GM10248 (cell line): ENCODE measurements at places on chromosomes 1 and 21.
A peak's percentile ranks its signal among the peaks of the same experiment; 100 is the strongest.

GRCh38 chr1:204417074-204417997, 5.7 kb upstream of the PPP1R15B start:
- no peak for DNase-seq

GRCh38 chr1:217138799-217139466, 415.7 kb upstream of the ESRRG start:
- DNase-seq, result peak; percentile 10

DNA sequence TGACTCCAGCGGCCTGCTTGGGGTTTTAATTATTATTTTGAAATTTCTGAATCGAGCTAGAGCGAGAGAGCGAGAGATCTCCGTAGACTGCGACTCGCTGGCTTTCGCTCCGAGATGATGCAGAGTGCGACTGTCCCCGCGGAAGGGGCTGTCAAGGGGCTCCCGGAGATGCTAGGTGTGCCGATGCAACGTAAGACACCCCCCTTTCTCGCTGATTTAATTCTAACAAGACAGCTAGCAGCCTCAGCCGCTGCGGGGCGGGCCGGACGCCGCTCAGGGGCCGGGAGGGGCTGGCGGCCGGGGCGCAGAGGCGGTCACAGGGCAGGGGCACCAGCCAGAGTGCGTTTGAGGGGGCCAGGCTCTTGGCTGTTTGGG, 339 bp downstream of the LHX4 start:
- DNase-seq, result peak; percentile 54

DNA sequence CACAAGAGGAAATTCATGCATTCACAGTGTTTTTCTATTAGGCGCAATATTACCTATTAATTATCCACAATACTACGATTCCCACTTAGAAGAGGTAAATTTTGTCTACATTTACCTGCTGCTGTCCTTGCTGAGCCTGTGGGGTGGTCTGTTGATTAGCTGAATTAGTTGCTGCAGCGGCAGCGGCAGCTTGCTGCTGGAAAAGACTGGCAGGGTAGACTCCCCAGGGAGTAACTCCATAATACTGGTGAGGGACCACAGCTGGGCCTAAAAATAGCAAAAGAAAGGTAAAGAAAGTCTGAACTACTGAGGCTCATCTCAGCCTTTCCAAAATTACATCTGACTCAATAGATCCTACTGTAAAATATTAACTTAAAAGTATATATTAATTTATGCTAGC, 66.0 kb upstream of the SDC3 start:
- no peak for DNase-seq

DNA sequence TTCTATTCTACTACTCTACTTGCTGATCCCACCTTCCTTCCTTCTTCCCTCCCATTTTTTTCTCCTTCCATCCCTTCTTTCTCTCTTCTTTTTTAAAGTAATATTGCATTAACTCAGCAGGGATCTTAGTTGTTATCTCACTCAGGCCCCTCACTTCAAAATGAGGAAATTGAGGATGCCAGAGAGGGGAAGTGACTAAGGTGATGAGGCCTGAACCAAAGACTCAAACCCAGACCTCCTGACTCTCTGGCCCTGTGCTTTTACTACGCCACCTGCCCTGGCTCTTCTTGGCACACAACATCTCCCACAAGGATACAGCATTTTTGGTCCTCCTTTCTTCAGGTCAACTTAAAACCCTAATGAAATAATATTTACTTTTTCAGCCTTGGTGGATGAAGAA, 151.7 kb upstream of the ZNF648 start:
- no peak for DNase-seq

- DNase-seq, result no peak
Measured at GRCh38 chr1:248739572-248740205, 15.9 kb downstream of the LYPD8 start.

DNA sequence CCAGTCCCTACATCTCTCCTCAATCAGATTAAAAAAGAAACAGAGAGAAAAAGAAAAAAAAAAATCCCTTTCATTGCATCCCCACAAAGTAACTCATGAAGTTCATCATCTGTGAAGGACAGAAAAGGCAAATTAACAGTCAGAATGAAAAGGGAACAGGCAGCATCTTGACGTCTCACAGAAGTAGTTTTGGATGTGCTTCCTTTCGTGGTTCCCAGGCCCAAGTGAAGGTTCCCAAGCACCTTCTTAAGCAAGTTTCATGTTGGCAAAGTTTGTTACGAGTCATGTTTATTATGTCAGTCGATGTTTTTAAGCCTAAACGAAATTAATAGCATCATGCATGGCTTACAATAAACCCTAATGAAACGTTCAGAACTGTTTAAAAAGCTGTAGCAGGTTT, 475.2 kb downstream of the SETD4 start:
- peak; percentile 13 for DNase-seq

DNA sequence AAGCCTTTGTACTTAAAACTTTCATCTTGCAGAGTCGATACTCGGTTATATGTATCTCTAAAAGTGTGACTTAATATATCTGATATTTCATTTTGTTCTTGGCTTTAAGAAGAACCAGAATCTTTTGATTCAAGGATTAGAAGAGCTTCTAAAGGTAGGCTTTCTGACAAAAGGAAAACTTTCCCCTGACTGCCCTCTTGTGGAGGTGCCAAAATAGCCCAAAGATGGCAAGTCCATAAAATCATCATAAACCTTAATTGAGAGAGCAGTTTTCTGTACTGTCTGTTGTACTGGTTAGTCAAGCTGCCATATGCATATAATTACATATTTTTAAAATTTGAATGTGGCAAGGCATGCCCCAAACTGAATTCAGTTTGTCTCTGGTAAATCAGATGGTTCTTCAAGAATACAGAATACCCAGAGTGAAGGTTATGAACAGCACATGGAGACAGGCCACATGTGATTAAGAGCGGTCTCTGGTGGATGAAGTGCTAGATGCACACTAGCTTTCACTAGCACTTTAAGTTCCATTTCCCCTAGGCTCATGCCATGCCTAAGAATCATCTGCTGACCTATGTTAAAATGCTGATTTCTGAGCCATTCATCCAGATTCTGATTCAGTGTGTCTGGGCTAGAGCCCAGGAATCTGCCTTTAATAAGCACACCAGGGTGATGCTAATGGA, 27.7 kb upstream of the ELAVL4 start:
- no peak for DNase-seq

DNA sequence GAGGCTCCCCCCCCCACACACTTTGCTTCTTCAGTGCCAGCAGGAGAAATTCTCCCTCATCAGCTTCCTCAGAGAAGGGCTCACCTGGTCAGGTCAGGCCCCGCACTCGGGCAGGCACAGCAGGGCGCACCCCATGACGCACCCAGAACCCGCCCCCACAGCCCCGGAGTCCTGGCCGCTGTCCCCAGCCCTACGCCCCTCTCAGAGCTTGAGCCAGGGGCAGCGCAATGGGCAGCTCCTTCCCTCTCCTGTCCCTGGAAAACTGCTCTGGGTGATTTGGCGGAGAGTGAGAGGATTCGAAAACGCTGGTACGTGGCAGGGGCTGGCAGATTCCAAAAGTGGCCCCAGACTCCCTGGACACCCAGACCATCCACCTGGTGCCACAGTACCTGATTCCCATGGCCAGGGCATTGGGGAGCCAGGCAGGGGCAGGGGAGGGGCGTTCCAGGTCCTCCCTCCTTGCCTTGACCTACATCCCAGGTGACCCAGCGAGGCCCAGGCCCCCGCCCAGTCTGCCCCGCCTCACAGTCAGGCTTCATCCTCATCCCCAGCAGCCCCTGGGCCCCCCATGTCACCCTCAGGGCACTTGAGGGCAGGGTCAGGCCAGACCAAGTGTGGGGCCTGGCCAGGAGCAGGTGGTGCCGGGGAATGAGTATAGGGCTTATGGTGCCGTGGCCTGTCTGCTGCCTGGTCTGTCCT, 23.7 kb downstream of the RRP1 start:
- no peak for DNase-seq

- no peak for DNase-seq
Measured at GRCh38 chr1:152917794-152918193, 9.4 kb downstream of the IVL start.

- DNase-seq, result no peak
Measured at GRCh38 chr1:170674239-170674638, 10.3 kb downstream of the PRRX1 start.

DNA sequence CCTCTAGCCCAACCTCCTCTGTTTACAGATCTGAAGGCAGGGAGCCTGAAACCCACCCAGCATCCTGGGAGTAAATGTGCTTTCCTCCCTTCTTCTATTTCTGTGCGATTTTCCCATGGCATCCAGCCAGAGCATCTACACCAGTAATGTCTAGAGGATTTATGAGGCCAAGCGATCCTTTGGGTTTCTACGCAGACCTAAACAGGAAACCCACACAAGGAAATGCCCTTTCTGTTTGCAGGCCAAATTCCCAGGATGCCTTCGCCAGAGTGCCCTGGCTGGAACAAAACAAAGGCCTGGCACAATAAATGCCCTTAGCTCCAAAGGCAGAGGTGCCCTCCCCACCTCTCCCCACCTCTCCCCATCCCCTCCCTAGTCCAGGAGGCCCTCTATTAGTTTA, 110.5 kb upstream of the CDC42BPA start:
- no peak for DNase-seq

GRCh38 chr1:183590244-183591191, at the start of gene NCF2:
Gene NCF2 (minus strand): TSS chr1:183590459. CDS start chr1:183590329, 130 bp downstream.
- DNase-seq, result peak; percentile 83

DNA sequence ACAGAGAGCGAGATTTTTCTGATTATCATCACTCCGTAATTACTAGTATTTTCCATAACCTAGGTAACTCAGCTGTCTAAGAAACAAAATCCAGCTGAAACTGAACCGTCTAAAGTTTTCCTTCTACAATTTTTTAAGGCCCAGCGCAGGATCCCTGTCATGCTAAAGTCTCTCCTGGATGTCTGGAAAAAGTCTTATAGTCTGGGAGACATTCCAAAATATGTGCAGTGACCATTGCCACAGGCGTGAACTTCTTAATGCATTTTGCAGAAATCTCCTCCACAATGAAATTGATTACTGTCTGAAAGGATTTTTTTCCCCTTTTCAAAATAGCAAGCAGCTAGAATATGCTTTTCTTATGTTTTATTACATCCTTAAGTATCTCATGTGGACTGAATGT, 209.3 kb upstream of the C1orf105 start:
- DNase-seq, result no peak

GRCh38 chr1:21280482-21280881, 9.8 kb downstream of the ECE1 start:
- DNase-seq, result no peak

DNA sequence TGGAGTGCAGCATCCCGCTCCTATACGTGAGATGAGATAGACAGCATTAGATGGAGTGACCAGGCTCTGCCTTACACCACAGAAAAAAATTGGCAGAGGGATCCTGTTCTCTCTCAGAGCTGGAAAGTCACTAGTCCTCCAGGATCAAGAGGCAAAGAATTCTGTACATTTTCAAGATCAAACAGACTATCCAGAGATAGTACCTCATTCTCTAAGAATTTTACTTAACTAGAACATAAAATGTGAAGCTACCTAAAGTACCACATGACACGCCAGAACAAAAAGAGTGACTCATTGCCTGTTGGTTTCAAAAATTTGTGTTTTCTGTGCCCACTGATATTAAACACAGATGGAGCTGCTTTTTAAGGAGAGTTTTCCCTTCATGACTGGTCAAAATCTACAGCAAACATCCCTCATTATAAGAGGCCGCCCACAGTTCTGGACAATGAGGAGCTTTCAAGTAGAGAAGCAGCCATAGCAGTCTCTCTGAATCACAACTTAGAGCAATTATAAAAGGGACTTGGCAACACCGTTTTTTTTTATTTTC, 32.3 kb downstream of the CD160 start:
- DNase-seq, result no peak

GRCh38 chr21:36790616-36791015, 91.7 kb downstream of the SIM2 start:
- no peak for DNase-seq

DNA sequence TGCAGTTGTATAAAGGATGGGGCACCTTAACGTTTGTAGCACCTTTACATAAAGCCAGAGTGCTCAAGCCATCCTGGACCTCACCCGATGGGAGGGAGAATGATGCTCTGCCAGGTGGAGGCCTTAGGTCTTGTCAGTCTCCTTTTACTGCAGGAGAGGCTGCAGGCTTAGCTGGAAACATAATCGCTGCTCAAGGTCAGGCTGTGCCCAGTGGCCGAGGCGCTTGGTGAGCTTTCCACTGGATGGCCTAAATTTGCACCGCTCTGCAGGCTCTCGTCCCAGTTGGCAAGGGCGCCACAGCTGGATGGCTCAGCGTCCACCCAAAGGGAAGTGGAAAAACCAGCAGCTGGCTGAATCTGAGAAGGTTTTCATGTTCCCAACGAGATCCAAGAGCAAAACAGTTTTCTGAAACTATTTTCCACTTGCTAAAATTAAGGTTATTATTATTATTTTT, 438.9 kb downstream of the CAMTA1 start:
- no peak for DNase-seq

GRCh38 chr1:115642168-115643072, 650 bp downstream of the VANGL1 start:
- DNase-seq, result peak; percentile 69

- DNase-seq, result no peak
Measured at GRCh38 chr1:19450811-19451515, 34.4 kb downstream of the CAPZB start.

DNA sequence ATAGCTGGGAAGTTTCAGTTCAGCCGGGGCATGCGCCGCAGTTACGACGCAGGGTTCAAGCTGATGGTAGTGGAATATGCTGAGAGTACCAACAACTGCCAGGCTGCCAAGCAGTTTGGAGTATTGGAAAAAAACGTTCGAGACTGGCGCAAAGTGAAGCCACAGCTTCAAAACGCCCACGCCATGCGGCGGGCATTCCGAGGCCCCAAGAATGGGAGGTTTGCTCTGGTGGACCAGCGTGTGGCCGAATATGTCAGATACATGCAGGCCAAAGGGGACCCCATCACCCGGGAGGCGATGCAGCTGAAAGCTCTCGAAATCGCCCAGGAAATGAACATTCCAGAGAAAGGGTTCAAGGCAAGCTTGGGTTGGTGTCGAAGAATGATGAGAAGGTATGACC, 9.9 kb downstream of the POGK start:
- no peak for DNase-seq

- no peak for DNase-seq
Measured at GRCh38 chr1:83574791-83575190, 424.1 kb downstream of the TTLL7 start.

GRCh38 chr1:154318386-154318785, 2.5 kb upstream of the AQP10 start:
- DNase-seq, result no peak

DNA sequence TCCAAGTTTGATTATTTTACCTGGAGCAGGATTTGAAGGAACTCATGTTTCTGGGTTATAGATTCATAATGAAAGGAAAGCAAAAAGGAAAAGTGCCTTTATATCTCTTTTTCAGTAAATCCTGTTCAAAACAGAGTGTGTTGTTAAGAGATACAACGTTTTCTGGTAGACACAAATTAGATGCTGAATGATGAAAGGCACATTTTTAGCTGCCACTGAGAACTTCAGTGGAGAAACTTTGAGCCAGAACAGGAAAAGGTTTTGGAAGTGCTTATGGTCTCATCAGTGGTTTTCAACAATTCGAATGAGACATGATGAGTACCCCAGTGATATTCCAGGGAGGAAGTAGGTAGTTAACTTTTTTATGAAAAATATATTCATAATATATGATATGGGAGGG, 338.0 kb upstream of the C1orf87 start:
- no peak for DNase-seq
